Stimulated activated CD8-positive, alpha-beta memory T cell treated with anti-CD3 and anti-CD28 coated beads, Interleukin-7, amount 100 ng/mL, for 1 hour (primary cell): ENCODE measurements at places on chromosomes 12 and 14.

GRCh38 chr12:119620490-119620889, 26.9 kb downstream of the TMEM233 start:
- DNase-seq, result no peak

- DNase-seq, result peak; percentile 3
These were observed 53.1 kb downstream of the SYNE3 start for GRCh38 chr14:95463171-95463901.

DNA sequence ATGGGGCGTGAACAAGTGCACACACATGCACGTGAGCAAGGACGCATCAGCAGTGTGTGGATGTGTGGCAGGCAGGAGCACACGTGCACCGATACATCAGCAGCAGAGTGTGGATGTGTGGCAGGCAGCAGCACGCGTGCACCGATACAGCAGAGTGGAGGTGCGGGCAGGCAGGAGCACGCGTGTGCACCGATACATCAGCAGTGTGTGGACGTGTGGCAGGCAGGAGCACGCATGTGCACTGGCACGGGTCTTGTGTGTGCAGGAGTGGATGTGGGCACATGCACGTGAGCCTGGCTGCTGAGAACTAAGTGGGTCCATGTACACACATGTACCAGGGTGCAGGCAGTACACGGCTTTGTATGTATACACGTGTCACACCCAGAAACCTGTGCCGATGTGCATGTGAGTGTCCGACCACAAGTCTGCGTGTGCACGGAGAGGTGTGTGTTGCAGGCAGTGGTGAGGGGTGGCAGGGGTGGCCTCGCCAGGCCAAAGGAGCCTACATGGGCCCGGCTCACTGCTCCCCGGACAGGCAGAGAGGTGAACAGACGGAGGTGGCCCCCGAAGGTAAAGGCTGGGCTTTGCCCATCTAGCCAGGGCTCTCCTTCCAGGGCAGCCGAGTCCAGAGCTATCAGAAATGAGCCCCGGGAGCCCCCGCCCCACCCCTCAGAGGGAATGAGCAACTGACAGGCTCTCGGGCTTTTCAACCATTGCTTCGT, 53.9 kb downstream of the RFLNA start:
- DNase-seq, result no peak

GRCh38 chr12:71694099-71694820, 8.4 kb downstream of the TMEM19 start:
- no peak for DNase-seq

- no peak for DNase-seq
These were observed 55.5 kb downstream of the DYRK2 start for GRCh38 chr12:67704071-67704470.

- DNase-seq, result no peak
These were observed 133.7 kb downstream of the PRIMA1 start for GRCh38 chr14:93654599-93654998.
